ENCODE measurements at places on chromosomes 1 and 21.

GRCh38 chr1:28813931-28814465 is 2.0 kb downstream of the OPRD1 start:
- no peak for DNase-seq

DNA sequence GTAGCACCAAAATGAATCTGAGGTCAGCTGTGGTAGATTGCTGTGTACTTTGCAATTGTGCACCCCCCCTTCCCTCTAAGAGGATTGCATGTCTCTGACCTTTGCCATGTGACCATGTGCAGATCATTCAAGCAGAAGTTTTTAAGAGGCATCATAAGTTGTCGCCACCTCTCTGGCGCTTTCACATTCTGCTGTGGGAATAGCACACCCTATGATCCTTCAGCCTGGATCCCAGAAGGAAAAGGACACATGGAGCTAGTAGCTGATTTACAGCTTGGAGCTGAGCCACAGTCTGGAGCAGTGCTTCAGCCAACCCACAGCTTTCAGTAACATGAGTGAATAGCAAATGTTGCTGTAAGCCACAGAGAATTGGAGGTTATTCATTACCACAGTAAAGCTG is 158.5 kb downstream of the TSEN15 start:
- DNase-seq = no peak

GRCh38 chr1:239761509-239761908 is 330.2 kb upstream of the FMN2 start:
- no peak for DNase-seq

DNA sequence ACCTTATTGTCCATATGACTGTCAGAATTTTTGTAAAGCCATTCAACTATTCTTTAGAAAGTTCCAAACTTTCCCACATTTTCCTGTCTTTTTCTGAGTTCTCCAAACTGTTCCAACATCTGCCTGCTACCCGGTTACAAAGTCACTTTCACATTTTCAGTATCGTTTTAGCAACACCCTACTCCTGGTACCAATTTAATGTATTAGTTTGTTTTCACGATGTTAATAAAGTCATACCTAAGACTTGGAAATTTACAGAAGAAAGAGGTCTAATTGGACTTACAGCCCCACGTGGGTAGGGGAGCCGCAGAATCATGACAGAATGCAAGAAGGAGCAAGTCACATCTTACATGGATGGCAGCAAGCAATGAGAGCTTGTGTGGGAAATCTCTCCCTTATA is 867.8 kb downstream of the AMY1C start:
- DNase-seq = no peak

DNA sequence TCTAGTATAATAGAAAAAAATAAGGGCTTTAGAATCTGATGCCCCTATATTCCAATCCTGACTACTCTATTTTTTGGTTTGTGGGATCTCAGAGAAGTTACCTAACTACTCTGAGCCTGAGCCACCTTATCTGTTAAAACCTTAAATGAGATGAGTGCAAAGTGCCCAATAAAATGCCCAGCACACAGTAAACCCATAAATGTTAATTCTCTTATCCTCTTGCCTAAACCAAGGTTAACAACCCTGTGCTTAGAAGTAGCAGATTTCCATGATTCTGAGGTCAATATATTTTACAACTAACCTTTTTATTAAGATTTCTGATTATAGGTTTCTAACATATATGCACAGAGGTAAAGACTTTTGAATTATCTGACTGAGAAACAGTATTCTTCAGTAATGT is 35.8 kb downstream of the DOCK7 start:
- DNase-seq = no peak

DNA sequence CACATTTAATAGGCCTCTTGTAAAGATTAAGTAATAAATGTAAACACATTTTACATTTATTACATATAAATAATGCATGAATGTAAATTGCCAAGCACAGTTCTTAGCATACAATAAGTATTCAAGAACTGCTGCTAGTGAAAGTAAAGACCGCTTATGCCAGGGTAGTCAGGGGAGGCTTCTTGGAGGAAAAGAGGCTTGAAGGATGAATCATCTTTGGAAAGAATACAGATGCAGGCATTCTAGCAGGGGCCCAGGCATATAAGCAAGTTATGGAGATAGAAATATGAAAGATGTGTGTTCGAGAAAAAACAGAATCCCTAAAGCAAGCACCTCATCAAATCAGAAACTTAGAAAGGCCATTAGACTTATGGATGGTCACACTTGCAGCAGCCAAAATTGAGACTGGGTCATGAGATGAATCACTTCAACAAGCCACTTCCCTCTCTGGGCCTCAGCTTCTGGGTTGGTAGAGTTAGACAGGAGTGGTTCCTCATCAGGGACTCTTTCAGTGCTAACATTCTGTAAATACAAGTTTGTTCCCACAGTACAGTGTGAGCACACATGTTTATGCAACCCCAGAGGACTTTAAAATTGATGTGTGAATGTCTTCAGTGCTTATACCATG is 79.8 kb upstream of the ROR1 start:
- DNase-seq = no peak

GRCh38 chr1:56931211-56931610 is 34.6 kb downstream of the C8B start:
- no peak for DNase-seq

- DNase-seq = no peak
These were observed 18.4 kb downstream of the DENND2D start for GRCh38 chr1:111182052-111182451.

- no peak for DNase-seq
These were observed 68.9 kb downstream of the TENT5C start for GRCh38 chr1:117674521-117675400.

GRCh38 chr1:13535227-13535626 is 21.4 kb upstream of the LRRC38 start:
- DNase-seq = no peak

GRCh38 chr1:188127507-188127906 is 1298.8 kb downstream of the PLA2G4A start:
- DNase-seq = no peak

GRCh38 chr1:31436596-31437432 is 23.8 kb downstream of the SERINC2 start:
- peak; percentile 62 for DNase-seq

GRCh38 chr21:42413500-42413899 is 9.8 kb downstream of the UBASH3A start:
- no peak for DNase-seq

GRCh38 chr1:58968360-58968952 is 184.6 kb upstream of the JUN start:
- DNase-seq = no peak

DNA sequence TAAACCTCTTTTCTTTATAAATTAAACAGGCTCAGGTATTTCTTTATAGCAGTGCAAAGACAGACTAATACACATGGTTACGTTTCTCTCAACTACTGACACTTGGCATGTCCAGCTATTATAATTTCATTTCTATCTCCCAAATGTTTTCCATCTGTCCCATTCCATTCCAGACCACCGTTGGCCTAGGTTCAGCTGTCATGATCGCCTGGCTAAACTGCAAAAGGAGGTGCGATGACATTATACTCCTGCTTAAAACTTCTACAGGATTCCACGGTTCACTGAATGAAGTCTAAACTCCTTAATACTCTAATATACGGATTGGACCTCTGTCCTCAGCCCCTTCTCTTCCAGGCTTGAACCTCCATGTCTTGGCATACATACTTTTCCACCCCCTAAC is 72.1 kb downstream of the RERE start:
- DNase-seq = no peak

DNA sequence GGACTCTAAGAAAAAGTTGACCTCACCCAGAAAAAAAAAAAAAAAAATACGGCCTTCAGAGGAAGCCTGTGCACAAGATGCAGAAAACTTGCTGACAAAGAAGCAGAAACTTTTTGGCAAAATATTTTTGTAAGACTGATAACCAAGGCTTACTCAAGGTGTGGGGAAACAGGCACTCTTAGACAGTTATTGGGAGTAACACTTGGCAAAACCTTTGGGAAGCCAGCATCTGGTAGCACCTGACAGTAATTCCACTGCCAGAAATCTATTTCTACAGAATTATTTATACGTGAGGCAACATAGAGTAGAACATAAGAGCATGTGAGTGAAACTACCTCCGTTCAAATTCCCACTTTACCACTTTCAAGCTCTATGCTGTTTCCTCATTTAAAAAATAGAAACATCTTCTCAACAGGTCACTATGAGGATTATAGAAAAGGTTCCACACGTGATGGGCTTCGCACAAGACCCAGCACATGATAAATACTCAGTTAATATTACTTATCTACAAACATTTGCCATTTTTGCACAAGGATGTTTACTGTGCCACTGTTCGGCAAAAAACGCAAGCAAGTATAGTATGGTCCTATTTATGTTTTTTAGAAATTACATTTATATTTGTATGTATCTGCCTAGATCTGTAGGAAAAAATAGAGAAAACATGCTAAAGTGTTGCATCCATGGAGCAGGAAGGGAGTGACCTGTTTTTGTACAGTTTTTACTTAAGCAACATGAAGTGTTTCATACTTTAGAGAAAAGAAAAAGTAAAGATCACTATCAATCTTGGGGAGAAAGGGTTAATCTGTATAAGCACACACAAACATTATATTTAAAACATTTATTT is 22.2 kb downstream of the MRPL39 start:
- DNase-seq = no peak

GRCh38 chr1:170931650-170932049 is 3.7 kb upstream of the MROH9 start:
- DNase-seq = no peak

- DNase-seq = no peak
These were observed 5.7 kb upstream of the ACBD6 start for GRCh38 chr1:180507795-180508724.

DNA sequence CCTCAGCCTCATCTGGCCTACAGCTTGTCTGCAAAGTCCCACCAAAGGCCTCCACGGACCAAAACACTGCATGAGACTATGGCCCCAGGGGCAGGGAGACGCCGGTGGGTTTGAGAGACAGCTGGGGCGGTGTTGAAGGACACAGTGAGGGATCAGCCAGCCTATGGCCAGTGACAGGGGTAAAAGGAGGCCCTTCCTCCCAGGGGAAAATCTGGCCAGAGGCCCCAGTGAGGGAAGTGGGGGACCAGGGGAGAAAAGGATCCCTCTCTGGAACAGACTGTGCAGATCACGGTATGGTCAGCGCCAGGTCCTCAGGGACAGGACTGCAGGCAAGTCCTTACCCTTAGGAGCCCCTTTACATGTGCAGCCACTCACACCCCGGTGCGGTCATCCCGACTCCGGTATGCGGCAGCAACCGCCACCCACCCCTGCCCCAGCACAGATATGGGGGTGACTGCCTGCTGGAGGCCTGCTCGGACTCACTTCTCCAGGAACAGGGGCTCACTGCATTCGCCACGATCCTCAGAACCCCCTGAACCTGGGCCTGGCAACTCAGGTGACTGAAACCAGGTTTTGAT is 1.3 kb downstream of the CERS2 start:
- DNase-seq = no peak

DNA sequence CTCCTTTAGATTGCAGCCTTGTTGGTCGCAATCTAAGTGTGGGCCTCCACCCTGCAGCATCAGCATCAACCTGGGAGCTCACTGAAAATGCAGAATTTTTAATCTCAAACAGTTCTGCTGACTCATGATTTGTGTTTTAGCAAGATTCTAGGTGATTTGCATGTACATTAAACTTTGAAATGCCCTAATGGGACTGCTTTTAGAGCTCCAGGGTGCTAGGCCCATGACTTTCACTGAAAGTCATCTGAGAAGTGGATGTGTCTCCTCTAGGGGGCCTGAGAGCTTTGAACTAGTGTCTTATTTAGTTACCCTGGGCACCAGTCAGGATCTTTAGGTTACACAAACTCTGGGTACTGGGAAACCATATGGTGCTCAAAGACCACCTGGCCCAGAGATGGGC is 9.0 kb downstream of the TRIM67 start:
- no peak for DNase-seq

- no peak for DNase-seq
These were observed 458.2 kb upstream of the RUNX1 start for GRCh38 chr21:35507181-35507759.

DNA sequence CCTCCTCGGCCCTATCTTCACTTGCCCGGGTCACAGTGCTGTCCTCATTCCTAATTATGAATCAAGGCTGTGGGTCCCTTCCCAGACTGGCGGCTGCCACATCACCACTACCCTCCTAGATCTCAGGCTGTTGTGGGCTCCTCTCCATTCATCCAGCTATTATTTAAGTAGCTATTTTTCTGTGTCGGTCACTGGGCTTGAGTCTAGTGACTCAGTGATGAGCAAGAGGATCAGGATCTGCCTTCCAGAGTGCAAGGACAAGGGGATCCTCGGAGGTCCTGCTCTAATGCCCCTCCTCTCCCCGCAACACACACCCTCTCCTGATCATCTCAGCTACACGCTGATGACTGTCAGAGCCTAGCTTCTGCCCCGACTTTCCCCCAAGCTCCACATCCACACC is 34.1 kb downstream of the CDCP2 start:
- no peak for DNase-seq

All from vagina (tissue), 2 donors.